T-helper 22 cell (primary cell): ENCODE measurements at places on chromosomes 2 and 18.
A peak's percentile ranks its signal among the peaks of the same experiment; 100 is the strongest.

GRCh38 chr18:68847219-68847837, 49.4 kb downstream of the CCDC102B start:
- DNase-seq: no peak

DNA sequence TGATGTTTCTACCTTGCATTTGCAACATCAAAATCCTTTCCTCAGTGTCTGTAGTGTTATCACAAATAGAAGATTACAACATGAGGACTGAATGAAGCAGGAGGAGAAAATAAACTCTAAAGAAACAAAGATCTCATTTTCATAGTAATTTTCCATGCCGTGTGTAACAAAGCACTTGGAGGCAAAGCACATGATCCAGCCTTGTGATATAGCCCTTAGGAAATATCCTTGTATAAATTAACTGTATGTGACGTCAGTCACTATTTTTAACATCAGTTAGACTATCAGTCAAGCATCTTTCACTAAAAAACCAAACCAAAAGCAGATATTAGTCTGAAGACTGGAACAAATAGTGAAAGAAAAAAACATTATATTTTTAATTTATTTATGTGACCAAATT, 492.1 kb upstream of the CNTNAP5 start:
- no peak for DNase-seq

DNA sequence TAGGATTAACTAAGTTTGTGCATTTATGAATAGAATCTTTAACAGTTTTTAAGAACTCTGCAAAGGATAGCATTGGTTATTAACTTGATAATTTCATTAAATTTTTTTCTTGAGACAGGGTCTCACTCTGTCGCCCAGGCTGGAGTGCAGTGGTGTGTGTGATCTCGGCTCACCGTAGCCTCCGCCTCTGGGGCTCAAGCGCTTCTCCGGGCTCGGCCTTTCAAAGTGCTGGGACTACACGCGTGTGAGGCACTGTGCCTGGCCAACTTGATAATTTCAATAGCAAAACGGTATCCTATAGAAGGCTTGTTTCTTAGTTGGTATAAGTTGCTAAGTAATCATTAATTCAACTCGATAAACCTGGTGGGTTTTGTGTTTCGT, 38.0 kb downstream of the ADNP2 start:
- no peak for DNase-seq

DNA sequence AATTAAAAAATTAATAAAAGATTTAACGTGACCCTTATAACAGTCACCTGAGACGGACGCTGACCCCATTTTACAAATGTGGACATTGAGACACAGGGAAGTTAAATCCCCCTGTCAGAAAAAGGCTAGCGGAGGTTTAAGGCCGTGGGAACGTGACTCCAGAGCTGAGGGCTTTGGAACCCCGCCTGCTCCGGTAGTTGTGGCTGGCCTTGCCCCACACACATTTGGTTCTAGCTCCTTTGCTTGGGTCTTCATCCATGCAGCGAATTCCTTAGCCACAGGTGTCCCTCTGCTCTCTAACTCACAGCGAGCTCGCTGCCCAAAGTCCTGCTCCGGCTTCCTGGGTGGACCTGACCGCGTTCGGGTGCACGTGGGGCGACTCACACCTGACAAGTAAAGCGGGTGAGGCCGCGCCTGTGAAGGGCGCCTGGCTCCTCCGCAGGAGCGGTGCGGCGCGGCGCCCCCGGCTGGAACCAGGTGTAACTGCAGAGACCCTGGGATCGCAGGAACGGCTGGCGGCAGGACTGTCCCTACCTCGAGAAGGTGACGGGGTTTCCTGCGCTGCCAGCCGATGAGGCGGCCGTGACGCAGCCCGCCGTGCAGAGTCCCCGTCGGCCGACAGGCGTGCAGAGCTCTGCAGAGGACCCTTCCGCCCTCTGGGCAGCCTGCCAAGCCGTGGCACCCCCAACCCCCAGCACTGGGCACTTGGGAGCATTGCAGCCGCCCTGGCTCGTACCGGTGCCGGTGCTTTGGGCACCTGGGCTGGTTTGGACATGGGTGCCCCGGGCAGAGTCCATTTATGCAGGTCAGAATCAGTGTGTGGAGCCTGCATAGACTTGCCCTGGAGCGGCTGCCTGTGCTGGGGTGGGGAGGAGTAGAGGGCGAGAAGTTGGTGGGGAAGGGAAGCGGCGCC, 2.4 kb upstream of the PROC start:
- DNase-seq: peak; percentile 81

DNA sequence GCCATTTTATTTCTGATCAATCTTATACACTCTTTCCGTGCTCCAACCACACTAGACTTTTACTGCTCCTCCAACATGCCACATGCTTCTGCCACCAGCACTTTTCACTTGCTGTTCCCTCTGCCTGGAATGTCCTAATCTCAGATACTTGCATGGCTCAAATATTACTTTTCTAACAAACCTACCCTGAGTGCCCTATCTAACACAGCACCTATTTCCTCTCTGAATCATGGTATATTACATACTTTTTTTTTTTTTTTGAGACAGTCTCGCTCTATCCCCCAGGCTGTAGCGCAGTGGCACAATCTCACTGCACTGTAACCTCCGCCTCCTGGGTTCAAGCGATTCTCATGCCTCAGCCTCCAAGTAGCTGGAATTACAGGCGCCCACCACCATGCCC, 166.3 kb upstream of the CAVIN2 start:
- no peak for DNase-seq

- no peak for DNase-seq
These were observed 1.7 kb upstream of the FZD5 start for GRCh38 chr2:207771421-207771820.

DNA sequence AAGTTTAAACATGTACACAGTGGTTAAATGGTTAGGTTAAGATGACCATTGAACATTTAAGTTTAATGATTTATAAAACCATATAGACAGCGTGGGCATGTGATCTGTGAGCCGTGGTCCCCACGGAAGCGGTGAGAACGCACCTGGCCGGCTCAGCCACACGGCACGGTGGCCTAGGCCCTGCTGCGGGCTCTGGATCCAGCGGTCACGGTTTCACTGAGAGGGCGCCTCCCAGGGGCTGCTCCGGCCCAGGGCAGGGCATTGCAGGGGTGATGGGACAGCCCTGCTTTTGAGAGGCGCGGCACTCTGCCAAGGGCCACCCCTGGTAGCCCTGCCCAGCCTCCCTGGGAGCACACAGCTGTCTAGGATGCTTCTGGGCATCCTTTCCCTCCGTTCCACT, 124.9 kb downstream of the RGPD3 start:
- no peak for DNase-seq

- DNase-seq: no peak
These were observed 145.1 kb upstream of the RMP24 start for GRCh38 chr18:35827275-35827902.

GRCh38 chr2:201758873-201759272, 21.9 kb downstream of the ALS2 start:
- DNase-seq: no peak

DNA sequence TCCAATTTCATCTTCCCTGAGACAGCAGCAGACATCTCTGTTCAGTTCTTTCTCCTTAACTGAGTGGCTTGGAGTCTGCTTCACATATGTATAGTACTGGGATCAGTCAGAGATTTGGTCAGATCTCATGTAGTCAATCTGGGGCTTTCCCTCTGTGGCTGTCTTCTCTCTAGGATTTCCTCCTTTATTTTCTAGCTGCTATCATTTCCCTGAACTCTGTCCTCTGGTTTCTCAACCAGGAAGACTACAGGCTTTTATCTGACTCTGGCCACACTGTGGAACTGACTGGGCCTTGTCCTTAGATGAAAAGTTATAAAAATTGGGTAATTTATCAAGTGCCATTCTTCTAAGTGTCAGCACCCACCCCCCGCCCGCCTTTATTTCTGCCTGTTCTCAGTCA, 121.0 kb downstream of the RAPGEF4 start:
- DNase-seq: no peak

GRCh38 chr18:45619062-45619825, 4.0 kb downstream of the SLC14A2 start:
- no peak for DNase-seq

- no peak for DNase-seq
These were observed 69.5 kb upstream of the SPTBN1 start for GRCh38 chr2:54386585-54386984.

- DNase-seq: no peak
These were observed 63.0 kb upstream of the BCL2L11 start for GRCh38 chr2:111057721-111058120.

DNA sequence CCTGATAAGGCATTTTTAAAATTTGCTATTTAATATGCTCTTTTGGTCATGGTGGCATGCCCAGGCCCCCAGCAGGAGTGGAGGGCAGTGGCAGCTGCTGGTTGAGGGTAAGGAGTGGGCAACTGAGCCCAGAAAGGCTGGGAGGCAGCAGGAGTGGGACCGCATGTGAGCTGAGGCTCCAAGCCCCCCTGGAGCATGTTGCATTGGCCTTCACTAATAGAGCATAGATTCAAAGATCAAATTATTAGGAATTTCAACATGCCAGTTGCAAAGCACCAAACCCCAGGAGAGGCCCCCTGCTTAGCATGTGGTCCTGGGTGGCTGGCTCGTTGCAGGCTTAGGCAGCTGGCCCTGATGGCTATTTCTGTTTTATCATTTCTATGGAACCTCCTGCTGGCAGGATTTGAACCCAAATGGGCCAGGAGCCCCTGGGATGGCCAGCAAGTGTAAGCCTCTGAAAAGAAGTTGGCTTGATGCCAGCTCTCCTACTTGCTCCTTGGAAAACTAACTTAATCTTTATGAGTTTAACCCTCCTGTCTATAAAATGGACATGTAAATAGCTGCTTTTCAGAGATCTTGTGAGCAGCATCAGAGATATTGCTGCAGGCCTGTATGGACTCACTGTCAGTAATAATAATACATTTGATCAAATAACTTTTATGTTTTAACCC, 42.1 kb upstream of the TMEM131 start:
- no peak for DNase-seq

GRCh38 chr2:135890149-135890548, 13.9 kb upstream of the MCM6 start:
- no peak for DNase-seq

DNA sequence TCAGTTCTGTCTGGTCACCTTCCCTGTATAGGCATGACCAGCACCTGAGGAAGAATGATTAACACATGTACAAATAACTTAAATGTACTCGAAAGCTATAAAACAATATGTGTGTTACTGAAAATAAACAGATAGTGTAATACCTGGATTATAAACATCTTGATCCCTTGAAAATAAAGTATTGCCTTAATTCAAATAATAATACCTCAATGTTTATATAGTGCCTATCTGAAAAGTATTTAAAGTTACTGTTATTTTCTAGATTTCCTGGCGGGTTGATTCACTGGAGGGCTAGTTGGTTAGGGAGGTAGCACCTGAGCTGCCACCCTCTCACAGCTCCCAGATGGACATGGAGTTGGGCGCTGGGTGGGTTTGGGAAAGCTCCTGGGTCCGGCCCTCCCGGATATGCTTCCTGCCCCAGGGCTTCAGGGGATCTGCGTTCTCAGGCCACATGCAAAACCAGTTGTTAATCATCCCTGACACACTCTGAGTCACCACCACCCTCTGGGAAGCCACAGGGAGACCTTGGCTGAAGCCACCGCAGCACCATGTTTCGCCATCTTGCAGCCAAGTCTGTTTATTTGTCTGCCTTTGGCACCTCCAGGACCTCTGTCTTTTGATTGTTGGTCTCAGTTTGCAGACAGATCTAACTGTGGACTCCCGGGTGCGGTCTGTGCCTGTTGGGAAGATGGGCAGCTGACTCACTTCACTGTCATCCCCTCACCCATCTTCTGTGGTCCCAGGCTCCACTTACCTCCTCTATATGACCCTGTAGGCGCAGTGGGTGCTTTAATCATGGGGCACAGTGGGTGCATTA, 35.3 kb downstream of the RAB31 start:
- DNase-seq: no peak

- no peak for DNase-seq
These were observed 37.8 kb downstream of the LPIN1 start for GRCh38 chr2:11784280-11784679.

GRCh38 chr18:60873708-60874107, 459.5 kb upstream of the CDH20 start:
- no peak for DNase-seq

DNA sequence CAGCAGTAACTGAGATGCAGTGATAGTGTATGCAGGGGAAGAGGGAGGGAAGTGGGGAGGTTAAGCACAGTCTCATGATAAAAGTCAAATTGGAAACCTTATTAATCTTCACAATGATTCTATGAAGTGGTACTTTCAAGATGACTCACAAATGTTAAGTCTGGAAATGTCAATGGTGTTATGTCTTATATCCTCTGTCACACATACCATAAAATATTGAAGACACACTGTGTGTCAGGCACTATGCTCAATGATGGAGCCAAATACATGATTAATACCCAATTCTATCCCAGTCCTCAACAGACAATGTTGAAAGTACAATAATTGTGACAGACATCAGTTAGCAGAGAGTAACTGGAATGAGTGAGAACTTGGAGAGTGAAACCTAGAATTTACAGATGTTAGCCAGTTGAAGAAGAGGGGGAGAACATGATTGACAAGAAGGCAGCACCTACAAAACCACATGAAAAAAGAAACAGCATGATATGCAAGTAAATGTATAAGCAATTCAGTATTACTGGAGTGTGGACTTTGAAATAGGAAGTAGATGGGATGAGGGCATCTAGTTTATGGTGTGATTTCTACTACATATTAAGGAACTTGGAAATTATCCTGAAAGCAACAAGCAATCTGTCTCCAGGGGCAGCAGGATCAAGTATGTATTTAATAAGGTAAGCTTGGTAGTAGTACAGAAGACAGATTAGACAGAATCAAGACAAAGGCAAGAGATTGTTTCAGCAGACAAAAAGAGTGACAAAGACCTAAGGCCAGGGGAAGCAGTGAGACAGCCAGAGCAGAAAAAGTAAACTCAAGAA, 107.6 kb downstream of the STRN start:
- no peak for DNase-seq

- no peak for DNase-seq
These were observed 426.7 kb upstream of the SMIM21 start for GRCh38 chr18:75854174-75854573.

GRCh38 chr18:66872277-66872676, 268.4 kb upstream of the CDH19 start:
- DNase-seq: no peak

DNA sequence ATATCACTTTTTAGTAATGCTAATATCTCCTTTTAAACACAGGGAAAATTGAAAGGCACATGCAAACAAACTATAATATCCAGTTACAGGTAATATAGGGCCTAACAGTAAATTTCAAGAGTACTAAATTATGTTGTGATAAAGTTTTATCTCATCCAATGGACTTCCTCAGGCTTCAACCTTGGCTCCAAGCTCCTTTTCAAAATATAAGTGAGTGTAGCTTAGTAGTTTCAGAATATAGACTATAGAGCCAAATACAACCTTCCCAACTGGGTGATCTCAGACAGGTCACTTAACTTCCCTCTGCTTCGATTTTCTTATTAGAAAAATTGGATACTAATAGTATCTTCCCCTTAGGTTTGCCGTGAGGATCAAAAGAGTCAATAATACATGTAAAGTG, 93.5 kb upstream of the PARD3B start:
- DNase-seq: no peak

- DNase-seq: no peak
These were observed 94.6 kb downstream of the MC4R start for GRCh38 chr18:60277855-60278480.

DNA sequence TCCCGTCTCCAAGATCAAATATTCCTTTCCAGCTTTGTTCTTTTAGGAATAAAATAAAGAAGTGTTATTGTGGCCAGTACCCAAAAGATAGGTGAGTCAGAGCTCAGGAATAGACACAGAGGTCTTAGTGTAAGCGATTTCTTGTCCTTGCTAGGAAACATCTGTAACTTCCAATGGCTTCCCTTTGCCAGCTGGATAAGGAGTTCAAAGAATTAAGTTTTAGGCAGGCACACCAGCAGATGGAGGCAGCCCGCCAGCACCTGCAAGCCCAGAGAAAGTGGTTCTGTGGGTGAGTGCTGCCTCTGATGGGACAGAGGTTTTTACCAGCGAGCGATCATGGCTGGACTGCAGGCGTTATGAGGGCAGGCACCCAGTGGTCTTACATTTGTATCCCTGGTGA, 125.4 kb downstream of the MGAT5 start:
- no peak for DNase-seq
